ENCODE measurements at places on chromosomes 4 and X.

DNA sequence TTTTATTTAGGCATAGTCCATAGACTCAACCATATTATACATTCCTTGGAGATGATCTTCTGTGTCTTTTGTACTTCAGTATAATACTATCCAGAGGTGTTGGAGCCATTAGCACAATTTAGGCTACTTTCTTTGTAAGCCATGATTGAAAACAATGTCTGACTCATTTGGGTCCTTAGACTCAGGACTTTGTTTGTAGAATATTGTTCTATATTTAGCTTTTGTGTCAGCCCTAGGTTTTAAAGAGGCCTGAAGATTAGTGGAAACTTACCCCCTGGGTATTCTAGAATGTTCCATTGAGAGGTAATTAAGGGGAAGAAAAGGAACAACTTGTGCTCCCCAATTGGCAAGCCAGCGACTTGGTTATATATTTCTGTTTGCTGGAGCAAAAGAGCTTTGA, 145.2 kb upstream of the SCML1 start:
- DNase-seq = no peak

GRCh38 chrX:10028283-10029104, 61.3 kb downstream of the CLDN34 start:
- DNase-seq = no peak

GRCh38 chr4:46886711-46887110, 22.3 kb downstream of the COX7B2 start:
- no peak for DNase-seq

DNA sequence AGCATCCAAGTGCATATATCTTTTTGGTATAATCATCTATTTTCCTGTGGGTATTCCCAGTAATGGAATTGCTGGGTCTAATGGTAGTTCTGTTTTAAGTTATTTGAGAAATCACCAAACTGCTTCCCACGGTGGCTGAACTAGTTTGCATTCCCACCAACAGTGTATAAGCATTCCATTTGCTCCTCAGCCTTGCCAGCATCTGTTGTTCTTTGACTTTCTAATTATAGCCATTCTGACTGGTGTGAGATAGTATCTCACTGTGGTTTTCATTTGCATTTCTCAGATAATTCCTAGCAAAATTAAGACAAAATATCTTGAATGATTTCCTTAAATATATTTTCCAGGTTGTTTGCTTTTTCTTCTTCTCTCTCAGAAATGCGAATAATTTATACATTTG, 341.1 kb downstream of the GBA3 start:
- DNase-seq = no peak

DNA sequence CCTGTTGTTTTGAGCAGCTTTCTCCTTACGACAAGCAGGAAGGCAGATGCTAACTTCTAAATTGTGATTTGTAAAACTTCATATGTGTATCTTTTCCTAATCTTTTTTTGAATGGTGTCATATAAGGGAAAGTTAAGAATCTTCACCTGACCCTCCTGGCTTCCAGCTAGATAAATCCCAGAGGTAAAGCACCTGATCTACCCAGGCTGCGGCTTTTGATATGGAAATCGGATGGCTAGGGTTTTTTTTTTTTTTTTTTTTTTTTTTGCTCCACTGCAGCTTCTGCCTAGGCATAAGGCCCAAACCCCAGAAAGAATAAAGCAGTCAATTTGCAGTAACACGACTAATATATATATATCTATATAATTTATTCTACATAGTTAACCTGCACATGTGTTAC, 10.0 kb downstream of the MAB21L2 start:
- no peak for DNase-seq

DNA sequence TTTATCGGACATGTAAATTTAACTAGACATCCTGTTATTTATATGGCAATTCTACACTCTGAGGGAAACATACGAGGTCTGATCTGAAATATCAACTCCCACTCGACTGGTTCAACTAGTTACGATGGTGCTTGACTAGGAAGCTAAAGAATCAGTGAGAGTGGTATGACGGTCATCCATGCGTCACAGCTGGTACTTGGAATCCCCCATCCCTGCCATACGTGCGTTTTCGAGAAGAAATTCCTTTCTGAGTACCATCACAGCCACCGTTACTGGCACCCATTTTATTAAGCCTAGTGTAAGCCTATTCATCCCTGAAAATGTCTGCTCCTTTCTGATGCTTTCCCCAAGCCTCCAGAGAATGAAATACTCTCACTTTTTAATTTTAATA, 695 bp upstream of the PIGA start:
- DNase-seq = peak; percentile 50

GRCh38 chr4:42750091-42750490, 93.2 kb upstream of the ATP8A1 start:
- DNase-seq = peak; percentile 34

DNA sequence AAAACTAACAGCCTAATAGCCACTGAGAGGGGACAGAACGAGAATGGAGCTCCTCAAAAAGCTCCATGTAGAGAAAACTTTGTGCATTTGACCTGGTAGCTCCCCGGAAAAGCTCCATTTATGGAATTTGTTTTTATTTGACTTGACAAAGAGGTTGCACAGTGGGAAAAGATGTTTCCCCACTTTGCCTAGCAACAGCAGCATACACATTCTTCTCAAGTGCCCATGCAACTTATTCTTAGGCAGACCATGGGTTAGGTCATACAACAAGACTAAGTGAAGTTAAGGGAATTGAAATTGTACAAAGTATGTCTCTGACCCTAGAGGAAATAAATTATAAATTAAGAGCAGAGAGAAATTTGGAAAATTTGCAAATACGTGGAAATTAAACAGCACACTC, 949.6 kb upstream of the PRKX start:
- no peak for DNase-seq

- no peak for DNase-seq
Observed at GRCh38 chr4:132114885-132115284, 1034.2 kb upstream of the PCDH10 start.

DNA sequence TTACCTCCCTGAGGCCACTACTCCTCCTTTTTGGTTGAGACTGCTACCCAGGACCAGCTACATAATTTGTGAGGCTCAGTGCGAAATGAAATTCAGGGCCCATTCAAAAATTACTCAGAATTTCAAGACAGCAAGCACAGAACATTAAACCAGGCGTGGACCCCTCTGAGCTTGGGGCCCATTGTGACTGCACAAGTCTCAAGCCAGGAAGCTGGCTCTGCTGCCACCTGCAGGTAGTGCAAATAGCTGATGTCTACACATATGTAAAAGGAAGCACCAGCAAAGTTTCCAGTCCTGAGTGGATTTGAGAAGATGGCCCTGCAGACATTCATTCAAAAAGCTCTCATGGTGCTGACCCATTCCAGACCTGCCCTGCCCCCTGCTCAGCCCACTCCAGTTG, 213.4 kb upstream of the LNX1 start:
- peak; percentile 48 for DNase-seq

DNA sequence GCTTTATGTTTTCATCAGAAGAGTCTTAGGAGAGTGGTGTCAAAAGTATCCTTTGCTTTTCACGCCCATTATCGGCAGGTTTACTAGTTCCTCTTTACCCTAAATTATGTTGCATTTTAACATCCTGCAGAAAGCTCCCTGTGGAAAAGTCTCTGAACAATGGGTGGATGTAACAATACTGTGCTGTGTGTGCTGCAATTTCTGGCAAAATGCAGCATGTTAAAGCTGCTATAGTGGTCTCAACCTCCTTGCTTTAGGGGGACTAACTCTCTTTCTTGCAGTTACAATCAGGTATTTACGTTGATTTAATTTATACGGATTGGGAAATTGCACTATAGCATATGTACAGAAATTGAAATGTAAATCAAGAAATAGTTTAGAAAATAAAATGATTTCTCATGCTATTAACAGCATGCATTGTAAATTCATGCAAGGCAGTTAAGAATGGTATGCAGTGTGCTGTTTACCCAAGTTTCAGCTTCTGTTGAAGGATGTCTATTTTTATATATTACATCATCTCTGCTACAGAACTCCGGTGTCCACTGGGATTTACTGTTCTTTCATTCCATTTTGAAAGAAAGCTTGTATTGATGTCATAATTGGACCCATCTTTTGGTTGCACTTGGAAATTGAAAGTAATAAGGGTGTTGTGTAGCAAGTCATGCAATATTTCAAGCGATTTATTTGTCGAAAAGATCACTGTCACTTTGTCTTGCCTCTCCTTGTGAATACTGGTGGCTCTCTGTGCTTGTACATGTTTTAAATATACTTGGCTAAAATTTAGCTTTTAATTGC, 145.7 kb downstream of the RAPGEF2 start:
- no peak for DNase-seq

DNA sequence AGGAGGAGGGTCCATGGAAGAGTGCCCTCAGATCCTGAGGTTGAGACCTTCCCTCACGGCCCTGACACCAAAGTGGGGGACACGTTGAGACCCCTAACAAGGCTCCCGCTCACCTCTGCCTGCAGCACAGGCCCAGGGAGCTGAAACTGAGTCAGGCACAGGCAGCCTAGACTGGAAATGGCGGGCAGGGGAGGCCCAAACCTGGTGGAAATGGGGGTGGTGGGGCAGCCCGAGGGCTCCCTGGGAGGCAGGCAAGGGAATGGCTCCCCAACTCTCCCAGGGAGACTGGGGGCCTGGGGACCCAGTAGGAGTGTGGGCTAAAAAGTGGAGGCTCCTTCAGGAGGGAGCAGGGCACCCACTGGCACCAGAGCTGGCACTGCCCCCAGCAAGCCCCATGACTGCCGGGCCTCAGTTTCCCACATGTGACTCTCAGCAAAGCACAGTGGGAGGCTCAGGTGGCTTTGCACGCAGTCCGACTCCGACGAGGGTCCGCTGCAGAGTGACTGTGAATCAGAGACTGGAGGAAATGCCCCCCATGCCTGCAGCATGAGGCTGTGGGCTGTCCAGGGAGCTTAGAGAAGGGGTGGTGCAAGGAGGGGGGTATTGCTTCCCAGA, 5.9 kb downstream of the NKX1-1 start:
- DNase-seq = peak; percentile 11

GRCh38 chr4:44869222-44869882, 143.0 kb upstream of the GNPDA2 start:
- no peak for DNase-seq

- DNase-seq = no peak
Observed at GRCh38 chrX:13994536-13995080, 35.1 kb downstream of the GEMIN8 start.

- no peak for DNase-seq
Observed at GRCh38 chr4:37767546-37767945, 58.9 kb upstream of the PGM2 start.

- DNase-seq = no peak
Observed at GRCh38 chr4:156186111-156186510, 232.4 kb upstream of the CTSO start.

DNA sequence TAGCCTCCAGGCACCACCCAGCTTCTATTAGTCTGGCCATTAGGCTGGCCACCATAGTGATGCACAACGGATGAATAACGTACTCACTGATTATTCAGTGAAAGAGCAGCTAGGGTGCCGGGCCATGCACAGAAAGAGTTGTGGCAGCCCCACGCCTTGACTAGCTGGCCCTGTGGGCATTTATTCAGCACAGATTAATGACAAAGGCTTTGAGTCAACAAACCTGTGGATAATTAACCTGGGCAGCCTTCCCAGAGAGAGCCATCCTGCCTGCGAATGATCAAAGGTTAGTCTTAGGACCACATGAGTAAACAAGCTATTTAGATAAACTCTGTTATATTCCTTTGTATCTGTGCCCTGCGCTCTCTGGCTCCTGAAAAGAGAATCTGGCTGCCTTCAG, 37.2 kb downstream of the MAP9 start:
- no peak for DNase-seq

DNA sequence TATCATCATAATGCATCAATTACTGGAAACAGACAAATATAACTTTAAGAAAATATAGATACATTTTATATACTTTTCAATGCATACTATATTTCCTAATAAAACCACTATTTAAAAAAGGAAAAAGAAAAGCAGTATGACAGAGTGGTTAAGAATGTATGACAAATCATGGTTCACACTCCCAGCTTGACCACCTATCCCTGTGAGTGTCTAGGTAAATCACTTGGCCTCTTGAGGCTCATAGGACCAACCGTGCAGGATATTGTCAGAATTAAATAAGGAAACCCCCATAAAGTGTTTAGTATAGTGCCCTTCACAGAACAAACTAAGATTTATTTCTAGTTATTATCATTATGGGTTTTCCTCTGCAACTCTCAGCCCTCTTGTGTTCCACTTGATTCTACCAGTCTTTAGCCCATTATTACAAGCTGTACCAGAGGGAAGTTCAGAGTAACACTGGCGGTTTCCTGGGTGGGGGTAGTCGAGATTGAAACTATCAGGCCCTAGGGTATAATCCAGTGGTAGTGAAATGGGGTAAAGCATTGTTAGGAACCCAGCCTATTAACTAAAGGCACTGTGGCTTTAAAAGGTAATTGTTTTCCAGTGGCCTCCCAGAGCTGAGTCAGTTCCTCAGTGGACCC, 55.5 kb upstream of the PAK3 start:
- DNase-seq = no peak

GRCh38 chr4:87251106-87251505, 30.7 kb upstream of the KLHL8 start:
- no peak for DNase-seq

DNA sequence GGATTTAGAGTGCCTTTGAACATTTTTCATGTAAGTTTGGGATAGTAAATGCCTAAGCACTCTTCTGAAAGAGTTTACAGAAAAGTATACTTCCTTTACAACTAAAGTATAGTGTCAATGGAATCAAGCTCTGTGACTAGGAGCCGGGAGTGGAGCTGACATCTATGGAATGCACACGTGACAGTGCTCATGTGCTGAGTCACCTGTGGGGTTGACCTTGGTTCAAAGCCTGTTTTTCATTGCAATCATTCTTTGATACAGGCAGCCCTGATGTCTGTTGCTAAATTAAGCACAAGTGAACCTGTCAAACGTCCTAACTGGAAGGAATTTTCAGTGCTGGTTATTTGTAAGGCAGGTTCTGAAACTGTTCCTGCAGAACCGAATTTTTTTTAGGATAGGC, 82.5 kb downstream of the GPAT3 start:
- no peak for DNase-seq

GRCh38 chr4:8321220-8321619, 51.7 kb downstream of the HTRA3 start:
- no peak for DNase-seq

GRCh38 chr4:13162886-13163285, 321.3 kb downstream of the RAB28 start:
- no peak for DNase-seq

GRCh38 chrX:17470136-17470535, 95.1 kb downstream of the NHS start:
- DNase-seq = no peak

DNA sequence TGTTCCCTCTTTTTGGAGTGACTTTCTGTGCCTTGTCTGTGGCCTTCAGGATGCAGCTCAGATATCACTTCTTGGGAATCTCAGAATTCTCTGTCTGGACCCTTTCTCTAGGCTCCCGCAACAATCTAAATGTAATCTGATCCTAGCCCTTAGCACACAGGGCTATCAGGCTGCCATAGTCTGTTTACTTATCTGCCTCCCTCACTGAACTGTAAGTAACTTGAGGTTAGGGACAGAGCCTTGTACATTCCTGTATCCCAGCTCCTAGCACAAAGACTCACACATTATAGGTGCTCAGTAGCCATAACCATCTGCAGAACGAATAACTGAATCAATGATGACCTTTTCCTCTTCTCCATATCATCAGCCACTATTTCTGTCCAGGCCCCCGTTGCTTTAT, 69.5 kb downstream of the RTL9 start:
- no peak for DNase-seq

GRCh38 chrX:112734290-112734689, 54.6 kb upstream of the LHFPL1 start:
- no peak for DNase-seq

All from activated naive CD4-positive, alpha-beta T cell treated with anti-CD3 and anti-CD28 coated beads, Interleukin-2, amount 10 ng/mL, durations not matched to agents 7 days and 5 days (primary cell).